ENCODE measurements at places on chromosomes 5 and 9. TPM values are rescaled to one million over a fixed set of nuclear protein-coding genes. Genes with fewer than 3 reads are reported as not detected.

DNA sequence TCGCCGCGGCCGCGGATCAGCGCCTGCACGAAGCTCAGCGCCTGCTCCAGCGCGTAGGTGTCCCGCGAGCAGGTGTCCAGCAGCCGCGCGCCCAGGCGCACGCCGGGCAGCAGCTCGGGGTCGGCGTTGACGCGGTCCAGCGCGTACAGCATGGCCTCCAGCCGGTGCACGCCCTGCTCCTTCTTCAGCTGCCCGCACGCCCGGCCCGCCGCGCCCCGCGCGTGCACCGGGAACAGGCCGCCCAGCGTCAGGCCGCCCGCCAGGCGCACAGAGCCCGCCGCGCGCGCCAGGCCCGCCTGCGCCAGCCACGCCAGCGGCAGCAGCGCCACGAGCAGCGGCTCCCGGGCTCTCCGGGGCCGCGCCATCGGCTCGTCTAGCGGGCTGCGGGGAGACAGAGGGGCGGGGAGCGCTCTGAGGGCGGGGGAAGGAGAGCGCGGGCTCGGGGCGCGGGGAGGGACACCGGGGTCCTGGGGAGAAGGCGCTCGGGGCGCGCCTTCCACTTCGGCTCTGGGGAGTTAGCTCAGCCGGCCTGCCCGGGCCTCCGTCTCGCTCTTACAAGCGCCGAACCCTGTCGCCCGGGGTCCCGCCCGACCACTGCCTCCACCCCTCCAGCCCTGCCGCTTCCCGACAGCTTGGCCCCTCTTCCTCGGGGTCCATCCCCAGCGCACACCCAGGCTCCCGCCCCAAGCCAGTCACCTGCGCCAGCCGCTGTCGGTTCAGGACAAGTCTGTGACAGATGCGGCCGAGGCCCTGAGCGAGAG, at the start of gene GRM6:
Gene GRM6, minus strand, starts transcription at position 741 of the 761 bp plus-strand sequence. Its CDS starts 376 bp downstream, at position 365.
- no peak within 1 kb of the TSS for H3K27ac ChIP-seq
- no peak for DNase-seq
- H3K4me3 ChIP-seq: no peak within 1 kb of the TSS
- no peaks in the 10 kb centered on the region for H3K4me1 ChIP-seq
- H3K27me3 ChIP-seq: peaks cover 2% of the 10 kb centered on the region

- H3K4me1 ChIP-seq: no peaks in the 10 kb centered on the region
- H3K4me3 ChIP-seq: no peak overlapping the region
- H3K36me3 ChIP-seq: no peaks in the 10 kb centered on the region
- no peak for DNase-seq
- no peak overlapping the region for H3K27ac ChIP-seq
These were observed 1048.8 kb upstream of the ACO1 start for GRCh38 chr9:31335529-31336234.

DNA sequence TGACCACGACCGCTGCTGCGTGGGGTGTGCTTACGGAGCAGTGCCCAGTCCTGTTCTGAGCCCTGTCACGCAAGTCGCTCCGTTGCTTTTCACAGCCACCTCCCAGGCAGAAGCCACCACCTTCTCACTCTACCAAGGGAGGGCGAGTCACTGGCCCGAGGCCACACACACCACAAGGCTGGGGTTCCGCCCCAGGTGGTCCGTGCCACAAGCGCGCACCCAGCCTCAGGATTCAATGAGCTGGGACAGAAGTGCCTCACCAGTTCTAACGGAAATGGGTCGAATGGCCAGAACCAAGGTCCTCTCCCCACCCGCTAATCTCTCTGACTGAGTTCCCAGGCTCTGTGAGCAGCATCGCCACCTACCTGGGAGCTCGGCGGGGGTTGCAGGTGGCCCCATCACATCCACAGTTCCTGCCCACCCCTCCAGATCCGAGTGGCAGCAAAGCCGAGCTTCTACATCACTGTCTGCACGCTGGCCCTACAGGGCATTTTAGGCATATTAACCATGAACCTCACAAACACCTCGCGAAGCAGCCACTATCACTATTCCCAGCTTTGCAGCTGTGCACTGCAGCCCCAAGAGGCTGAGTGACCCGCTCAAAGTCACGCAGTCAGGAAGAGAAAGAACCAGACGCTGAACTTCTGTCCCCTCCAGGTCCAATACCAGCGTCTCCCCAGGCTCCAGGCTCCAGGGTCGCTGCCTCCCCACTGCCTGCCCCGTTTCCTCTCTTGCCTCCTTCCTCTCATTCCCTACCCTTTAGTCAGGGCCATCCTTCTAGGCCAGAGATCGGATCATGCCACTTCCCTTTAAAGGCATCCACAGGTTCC, 92.1 kb upstream of the PHYKPL start:
- no peak overlapping the region for H3K27ac ChIP-seq
- H3K4me3 ChIP-seq: no peak overlapping the region
- H3K36me3 ChIP-seq: no peaks in the 10 kb centered on the region
- H3K27me3 ChIP-seq: no peaks in the 10 kb centered on the region

- no peaks in the 10 kb centered on the region for H3K27me3 ChIP-seq
- H3K4me1 ChIP-seq: no peaks in the 10 kb centered on the region
- no peak overlapping the region for H3K4me3 ChIP-seq
- DNase-seq: peak; percentile 23
- no peaks in the 10 kb centered on the region for H3K36me3 ChIP-seq
These were observed 8.0 kb upstream of the HABP4 start for GRCh38 chr9:96441798-96442445.

- DNase-seq: no peak
- peaks cover 11% of the 10 kb centered on the region for H3K27me3 ChIP-seq
- no peak overlapping the region for H3K27ac ChIP-seq
- H3K36me3 ChIP-seq: no peaks in the 10 kb centered on the region
These were observed 30.0 kb upstream of the SH3RF2 start for GRCh38 chr5:145906401-145906800.

- no peak overlapping the region for H3K27ac ChIP-seq
- H3K27me3 ChIP-seq: no peaks in the 10 kb centered on the region
- DNase-seq: peak; percentile 34
- no peak overlapping the region for H3K4me3 ChIP-seq
These were observed 15.7 kb downstream of the SAP30L start for GRCh38 chr5:154461531-154461930.

GRCh38 chr9:4970970-4971641, 14.0 kb upstream of the JAK2 start:
- H3K36me3 ChIP-seq: no peaks in the 10 kb centered on the region
- peaks cover 6% of the 10 kb centered on the region for H3K27me3 ChIP-seq
- no peak for DNase-seq
- no peaks in the 10 kb centered on the region for H3K4me1 ChIP-seq
- no peak overlapping the region for H3K27ac ChIP-seq

DNA sequence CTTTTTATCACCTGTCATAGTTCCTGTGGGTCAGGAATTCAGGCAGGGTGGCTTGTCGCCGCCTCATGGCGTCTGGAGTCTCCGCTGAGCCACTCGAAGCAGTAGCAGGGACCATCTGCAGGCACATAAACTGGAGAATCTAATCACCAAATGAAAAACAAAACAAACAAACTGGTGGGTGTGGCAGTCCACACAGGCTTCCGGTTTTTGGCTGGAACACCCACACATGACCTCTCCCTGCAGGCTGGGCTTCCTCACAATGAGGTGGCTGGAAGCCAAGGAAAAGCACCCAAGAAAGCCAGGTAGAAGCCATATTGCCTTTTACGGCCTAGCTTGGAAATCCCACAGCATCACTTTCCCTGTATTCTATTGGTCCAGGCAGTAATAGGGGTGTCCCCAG, 197.0 kb downstream of the SYK start:
- no peak for DNase-seq
- no peaks in the 10 kb centered on the region for H3K27me3 ChIP-seq
- peak overlapping the region; percentile 28 for H3K27ac ChIP-seq
- H3K4me1 ChIP-seq: peaks cover 11% of the 10 kb centered on the region

- H3K27ac ChIP-seq: no peak overlapping the region
- no peaks in the 10 kb centered on the region for H3K4me1 ChIP-seq
- no peak for DNase-seq
- H3K4me3 ChIP-seq: no peak overlapping the region
- no peaks in the 10 kb centered on the region for H3K36me3 ChIP-seq
- H3K27me3 ChIP-seq: no peaks in the 10 kb centered on the region
These were observed 368.4 kb downstream of the IRX2 start for GRCh38 chr5:2382776-2383697.

- DNase-seq: no peak
- H3K36me3 ChIP-seq: peaks cover 49% of the 10 kb centered on the region
- no peak overlapping the region for H3K4me3 ChIP-seq
- H3K27me3 ChIP-seq: no peaks in the 10 kb centered on the region
- H3K27ac ChIP-seq: no peak overlapping the region
These were observed 2.9 kb downstream of the WDR38 start for GRCh38 chr9:124855944-124856765.

- no peaks in the 10 kb centered on the region for H3K4me1 ChIP-seq
- H3K27me3 ChIP-seq: peaks cover 15% of the 10 kb centered on the region
- H3K4me3 ChIP-seq: no peak overlapping the region
- DNase-seq: peak; percentile 66
These were observed 70.1 kb upstream of the SPATA31E1 start for GRCh38 chr9:87812375-87813118.

DNA sequence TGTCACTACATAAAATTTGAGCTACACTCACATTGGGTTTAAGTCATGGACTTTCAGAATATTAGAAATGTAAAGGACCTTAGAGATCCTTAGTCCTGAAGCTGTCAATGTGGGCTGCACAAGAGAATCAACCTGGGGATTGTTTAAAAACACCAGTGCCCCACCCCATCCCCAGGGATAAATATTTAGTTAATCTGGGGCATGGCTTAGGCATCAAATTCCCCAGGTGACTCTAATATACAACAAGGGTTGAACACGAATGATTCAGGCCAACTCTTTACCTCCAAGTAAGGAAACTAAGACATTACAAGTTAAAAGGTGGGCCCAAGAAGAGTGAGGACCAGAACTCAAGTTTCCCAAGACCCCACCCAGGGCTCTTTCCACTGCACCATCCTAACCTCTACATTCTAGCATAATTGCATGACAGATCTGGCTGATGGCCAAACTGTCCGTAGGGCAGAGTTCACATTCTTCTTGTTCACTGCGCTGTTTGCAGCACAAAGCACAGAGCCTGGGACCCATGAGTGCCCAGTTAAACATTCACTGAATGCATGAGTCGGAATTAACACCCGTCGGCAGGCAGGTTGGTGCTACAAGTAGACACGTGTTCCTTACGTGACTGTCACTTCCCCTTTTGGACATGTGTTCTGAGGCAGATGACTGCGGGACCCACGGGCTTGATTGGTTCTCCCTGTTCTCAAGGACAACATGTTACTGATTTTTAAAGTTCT, 25.2 kb downstream of the CYFIP2 start:
- peaks cover 4% of the 10 kb centered on the region for H3K4me1 ChIP-seq
- no peaks in the 10 kb centered on the region for H3K27me3 ChIP-seq

DNA sequence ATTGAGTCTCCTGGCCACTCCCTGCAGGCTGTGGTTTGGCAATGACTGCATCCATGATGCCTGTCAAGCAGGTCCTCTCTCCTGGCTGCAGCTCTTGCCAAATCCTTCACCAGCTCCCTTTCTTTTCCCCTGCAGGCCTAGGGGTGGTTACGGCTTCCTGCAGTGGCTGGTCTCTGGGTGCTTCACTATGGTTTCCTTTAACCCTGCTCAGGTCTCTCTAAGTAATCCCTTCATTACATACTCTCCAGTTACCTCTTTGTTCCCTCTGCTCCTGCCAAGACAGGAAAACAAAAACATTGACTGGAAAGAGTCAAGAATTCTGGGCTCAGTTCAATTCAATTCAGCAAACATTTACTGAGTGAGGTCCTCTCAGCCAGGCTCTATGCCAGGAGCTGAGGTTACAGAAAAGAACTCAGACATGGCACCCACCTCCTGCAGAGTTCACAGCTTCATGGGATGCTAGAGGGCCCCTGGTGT, 19.8 kb upstream of the PTPN3 start:
- H3K36me3 ChIP-seq: no peaks in the 10 kb centered on the region
- DNase-seq: no peak
- no peak overlapping the region for H3K4me3 ChIP-seq
- no peaks in the 10 kb centered on the region for H3K4me1 ChIP-seq
- no peak overlapping the region for H3K27ac ChIP-seq

GRCh38 chr9:111740739-111741138, 54.0 kb downstream of the SHOC1 start:
- no peak overlapping the region for H3K27ac ChIP-seq
- no peak overlapping the region for H3K4me3 ChIP-seq
- H3K4me1 ChIP-seq: peaks cover 5% of the 10 kb centered on the region
- no peaks in the 10 kb centered on the region for H3K27me3 ChIP-seq
- no peak for DNase-seq
- no peaks in the 10 kb centered on the region for H3K36me3 ChIP-seq

DNA sequence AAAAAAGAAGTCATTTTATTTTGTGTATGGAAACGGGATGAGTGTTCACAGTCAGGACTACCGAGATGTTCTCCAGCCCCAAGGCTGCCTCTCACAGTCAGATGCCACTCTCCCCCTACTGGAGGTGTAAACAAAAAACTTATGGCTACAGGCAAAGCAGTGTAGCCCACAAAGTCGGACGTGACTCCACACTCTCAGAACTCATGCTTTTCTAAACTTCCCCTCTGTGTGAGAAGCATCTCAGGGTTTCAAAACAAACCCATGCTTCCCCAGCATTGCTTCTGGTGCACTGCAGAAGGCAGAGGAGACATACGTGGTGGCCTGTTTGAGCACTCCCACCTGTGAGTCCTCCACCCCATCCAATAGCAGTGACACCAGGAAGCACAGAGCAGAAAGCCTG, 580.3 kb downstream of the BNC2 start:
- H3K27me3 ChIP-seq: peaks cover 3% of the 10 kb centered on the region
- DNase-seq: no peak
- no peaks in the 10 kb centered on the region for H3K36me3 ChIP-seq

- no peaks in the 10 kb centered on the region for H3K27me3 ChIP-seq
- peak overlapping the region; percentile 7 for H3K27ac ChIP-seq
- H3K36me3 ChIP-seq: no peaks in the 10 kb centered on the region
- DNase-seq: peak; percentile 88
- H3K4me3 ChIP-seq: no peak overlapping the region
- peaks cover 6% of the 10 kb centered on the region for H3K4me1 ChIP-seq
These were observed 853.3 kb downstream of the MAT2B start for GRCh38 chr5:164358531-164359259.

- no peaks in the 10 kb centered on the region for H3K27me3 ChIP-seq
- H3K4me3 ChIP-seq: no peak overlapping the region
- peak; percentile 94 for DNase-seq
- H3K36me3 ChIP-seq: peaks cover 18% of the 10 kb centered on the region
- H3K27ac ChIP-seq: peak overlapping the region; percentile 95
These were observed 5.5 kb upstream of the DNAJC21 start for GRCh38 chr5:34923694-34924461.

Gene VLDLR
- 8.3 TPM for polyA plus RNA-seq

Gene PCDHA11
- not detected for polyA plus RNA-seq

Gene RLN2
- polyA plus RNA-seq: not detected

Gene MZB1
- not detected for polyA plus RNA-seq
